Activated T-cell treated with anti-CD3 and anti-CD28 coated beads for 4 hours (primary cell): ENCODE measurements at places on chromosomes 5 and 9.

GRCh38 chr5:16809010-16809394, 127.1 kb downstream of the MYO10 start:
- no peak for DNase-seq

GRCh38 chr9:113579283-113580040, 115.9 kb downstream of the RGS3 start:
- DNase-seq, result no peak

DNA sequence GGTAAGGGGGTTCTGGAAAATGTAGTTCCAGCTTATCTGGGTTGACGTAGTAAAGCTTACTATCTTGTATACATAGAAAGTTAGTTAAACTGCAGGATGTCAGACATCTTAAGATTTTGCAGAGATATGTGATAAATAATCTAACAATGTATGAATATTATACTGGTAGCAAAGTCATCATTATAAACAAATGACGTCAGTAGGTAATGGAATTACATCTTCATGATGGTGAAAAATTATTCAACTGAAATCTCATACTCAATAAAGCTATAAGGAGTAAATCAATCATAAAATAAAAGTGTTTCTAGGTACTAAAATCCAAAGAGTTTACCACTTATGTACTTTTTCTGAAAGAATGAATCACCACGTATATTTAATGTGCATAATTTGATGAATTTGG, 217.3 kb upstream of the CDH10 start:
- no peak for DNase-seq

GRCh38 chr9:93582115-93582514, 5.7 kb downstream of the PHF2 start:
- no peak for DNase-seq

- peak; percentile 28 for DNase-seq
Observed at GRCh38 chr9:27333241-27334052, 36.5 kb upstream of the EQTN start.

DNA sequence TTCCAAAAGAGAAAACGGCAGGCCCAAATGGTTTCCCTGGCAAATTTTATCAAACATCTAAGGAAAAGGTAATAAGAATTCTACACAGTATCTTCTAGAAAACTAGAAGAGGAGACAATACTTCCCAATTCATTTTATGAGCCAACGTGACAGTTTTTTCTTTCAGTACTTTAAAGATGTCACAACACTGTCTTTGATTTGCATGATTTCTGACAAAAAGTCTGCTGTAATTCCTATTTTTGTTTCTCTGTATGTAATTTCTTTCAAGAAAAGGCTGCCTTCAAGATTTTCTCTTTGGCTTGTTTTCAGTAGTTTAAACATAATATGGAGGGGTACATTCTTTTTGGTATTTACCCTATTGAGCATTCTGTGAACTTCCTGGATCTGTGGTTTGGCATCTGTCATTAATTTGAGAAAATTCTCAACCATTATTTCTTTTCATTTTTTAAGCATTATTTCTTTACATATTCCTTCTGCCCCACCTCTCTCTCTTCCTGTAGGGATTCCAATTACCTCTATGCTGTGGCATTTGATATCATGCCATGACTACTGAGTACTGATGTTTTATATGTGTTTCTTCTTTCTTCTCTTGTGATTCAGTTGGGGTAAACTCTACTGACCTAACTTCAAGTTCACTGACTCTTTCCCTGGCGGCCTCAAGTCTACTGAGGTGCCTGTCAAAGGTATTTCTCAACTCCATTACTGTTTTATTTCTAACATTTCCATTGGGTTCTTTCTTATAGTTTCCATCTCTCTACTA, 32.2 kb downstream of the ANKS6 start:
- DNase-seq, result no peak

DNA sequence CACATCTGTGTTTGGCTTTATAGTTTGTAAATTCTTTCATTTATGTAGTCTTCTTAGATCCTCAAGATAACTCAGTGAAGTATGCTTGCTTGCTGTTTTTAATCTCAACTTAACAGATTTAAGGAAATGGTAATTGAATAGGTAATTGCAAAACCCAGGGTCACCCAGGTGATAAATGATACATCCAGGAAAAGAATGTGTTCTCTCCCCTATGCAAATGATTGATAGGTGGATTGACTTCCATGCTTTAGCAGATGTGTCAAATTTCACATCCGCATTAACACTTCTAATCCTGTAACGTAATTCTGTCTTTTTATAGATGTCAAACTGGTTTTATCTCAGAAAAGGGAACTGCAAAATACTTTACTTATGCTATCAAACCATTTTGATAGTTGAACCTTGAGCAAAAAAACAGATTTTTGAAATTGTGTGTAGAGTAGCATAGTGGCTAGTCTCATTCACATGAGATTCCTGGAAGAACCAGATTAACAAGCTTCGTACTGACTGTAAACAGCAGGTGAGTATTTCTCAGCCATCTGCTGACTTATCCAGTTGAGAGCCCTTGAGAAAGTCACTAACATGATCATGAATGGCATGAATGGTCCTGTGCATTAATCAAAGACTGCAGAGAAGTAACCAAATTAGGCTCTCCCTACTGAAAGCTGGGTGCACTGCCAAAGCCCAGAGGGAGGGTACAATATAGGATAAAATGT, 86.7 kb upstream of the PAM start:
- no peak for DNase-seq

DNA sequence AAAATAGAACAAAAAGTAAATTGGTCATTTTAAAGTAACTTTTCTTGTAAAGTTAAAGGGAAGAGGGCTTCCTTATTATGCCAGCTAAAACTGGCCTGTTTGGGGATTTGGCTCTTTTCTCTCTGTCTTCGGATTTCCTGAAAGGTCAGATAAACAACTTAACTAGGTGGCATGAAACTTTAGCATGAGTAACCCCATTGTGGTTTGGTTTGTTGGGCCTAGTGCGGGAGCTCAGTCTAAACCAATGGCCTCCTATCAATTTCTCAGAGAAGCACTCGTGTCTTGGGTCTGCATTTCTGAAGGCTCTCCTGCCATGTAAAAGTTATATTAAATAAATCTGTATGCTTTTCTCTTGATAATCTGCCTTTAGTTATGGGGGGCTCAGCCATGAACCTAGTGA, 48.5 kb upstream of the ANKH start:
- no peak for DNase-seq

GRCh38 chr5:61263561-61264272, 68.3 kb upstream of the ZSWIM6 start:
- DNase-seq, result no peak

- DNase-seq, result no peak
Observed at GRCh38 chr9:81384911-81385310, 304.4 kb downstream of the TLE1 start.

- DNase-seq, result no peak
Observed at GRCh38 chr9:125997196-125997823, 250.1 kb downstream of the PBX3 start.

DNA sequence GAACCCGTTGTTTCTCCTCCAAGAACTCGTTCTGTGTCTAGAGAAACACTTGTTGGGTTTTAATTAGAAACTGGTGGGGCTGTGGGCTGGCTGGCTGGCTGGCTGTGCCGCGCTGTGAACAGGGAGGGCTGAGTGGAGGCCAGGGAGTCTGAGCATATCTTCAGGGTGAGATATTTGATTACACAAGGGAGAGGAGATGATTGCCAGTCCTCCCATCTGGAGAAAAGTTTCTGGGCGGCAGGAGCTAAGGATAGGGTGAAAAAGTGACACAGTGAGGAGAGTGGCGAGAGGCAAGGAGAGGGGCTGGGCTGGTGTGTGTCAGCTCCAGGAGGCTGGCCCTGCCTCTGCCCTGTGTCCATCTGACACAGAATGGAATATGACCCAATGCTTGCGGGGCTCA, 63.0 kb downstream of the GDNF start:
- DNase-seq, result no peak

- no peak for DNase-seq
Observed at GRCh38 chr9:117412841-117413240, 2.0 kb downstream of the ASTN2 start.

DNA sequence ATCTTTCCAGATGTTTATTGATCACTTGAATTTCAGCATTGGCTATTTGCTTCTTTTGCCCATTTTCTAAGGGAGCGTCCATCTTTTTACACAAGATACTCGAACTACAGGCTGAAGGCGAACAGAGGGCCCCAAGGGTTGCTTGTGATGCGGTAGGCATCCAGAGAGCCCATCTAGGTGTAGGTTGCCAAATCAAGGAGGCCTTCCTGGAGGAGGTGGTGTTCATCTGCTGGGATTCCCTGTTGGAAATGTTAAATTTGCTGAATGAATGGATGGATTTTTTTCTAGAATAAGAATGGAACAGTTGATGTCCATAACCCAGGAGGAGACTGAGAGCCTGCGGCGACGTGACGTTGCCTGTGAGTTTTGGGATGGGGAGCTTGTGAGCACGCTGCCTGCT, 31.4 kb downstream of the LRSAM1 start:
- DNase-seq, result no peak

- DNase-seq, result no peak
Observed at GRCh38 chr5:33008751-33009418, 297.8 kb downstream of the NPR3 start.

GRCh38 chr9:114307899-114308267, 15.0 kb upstream of the ORM1 start:
- DNase-seq, result no peak

GRCh38 chr5:31854181-31855133, 215.5 kb downstream of the PDZD2 start:
- no peak for DNase-seq

DNA sequence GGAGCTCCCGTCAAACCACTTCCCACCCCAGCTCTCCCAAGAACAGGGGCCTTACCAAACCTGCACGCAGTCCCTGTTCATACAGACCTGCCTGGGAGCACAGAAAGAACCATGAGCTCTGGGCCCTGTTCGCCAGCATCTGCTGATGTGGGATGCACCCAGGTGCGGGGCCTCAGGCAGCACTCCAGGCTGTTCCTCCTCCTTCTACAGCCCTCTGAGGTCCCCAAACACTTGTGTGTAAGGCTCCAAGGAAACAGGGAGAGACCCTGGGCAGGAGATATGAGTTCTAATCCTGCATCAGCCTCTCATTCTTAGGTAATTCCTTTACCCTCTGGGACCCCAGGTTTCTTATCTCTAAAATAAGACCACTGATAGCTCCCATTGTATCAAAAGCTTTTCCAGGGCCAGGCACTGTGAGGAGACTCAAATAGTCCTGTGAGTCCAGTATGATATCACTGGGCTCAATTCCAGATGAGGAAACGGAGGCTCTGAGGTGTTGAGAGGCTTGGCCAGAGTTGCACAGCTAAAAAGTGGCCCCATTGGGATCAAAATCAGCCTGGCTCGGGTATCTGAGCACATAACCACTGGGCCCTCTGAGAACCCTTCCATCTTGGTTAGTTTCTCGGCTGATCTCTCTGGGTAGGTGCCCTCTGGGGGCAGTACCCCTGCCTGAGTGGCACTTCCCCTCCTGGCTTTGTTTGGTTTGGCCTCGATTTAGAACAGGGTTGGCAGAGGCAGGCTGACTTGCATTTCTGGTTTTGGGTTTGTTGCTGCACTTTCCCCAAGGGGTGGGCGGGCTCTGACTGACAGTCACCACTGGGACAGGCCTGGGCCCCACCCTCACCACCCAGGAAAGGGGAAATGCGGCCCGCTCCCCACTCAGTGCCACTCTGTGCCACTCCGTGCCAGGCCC, 116.8 kb downstream of the RGS3 start:
- DNase-seq, result peak; percentile 57

GRCh38 chr9:136847088-136847825, 2.0 kb upstream of the PHPT1 start:
- no peak for DNase-seq

GRCh38 chr5:81417052-81417451, 23.1 kb upstream of the ACOT12 start:
- DNase-seq, result no peak

DNA sequence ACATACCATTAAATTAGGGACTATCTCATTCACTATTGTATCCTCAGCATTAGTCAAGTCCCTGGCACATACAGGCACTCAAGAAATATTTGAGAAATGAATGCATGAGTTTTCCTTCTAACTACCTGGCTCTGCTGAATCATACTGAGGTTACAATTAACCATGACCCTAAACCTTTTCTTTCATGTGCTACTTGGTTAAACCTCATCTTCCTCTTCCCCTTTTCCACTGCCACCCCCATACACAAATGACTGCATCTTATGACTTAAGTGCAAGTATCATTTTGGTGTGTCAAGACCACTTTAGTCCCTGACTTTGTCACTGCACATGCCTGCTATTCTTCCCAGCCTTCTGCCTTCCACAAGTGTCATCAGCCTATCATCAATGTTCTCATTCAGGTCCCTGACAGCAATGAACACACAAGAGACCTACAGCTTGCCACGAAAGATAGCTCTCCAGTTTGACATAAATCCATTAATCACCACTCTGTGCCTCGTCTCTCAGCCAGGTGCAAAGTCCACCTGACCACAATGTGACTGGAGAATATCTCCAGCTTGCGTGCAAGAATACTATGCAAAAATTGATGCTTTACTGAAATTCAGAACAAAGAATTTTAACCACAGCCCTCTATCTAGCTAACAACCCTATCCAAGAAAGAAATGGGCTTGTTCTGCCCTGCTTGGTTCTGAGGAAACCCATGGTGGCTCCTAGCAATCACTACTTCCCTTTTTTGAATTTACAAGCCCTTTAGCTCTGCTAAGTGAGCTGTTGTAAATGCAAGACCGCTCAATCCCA, 74.5 kb downstream of the MAPKAP1 start:
- no peak for DNase-seq

GRCh38 chr9:109316207-109316640, 4.6 kb downstream of the EPB41L4B start:
- DNase-seq, result no peak

- no peak for DNase-seq
Observed at GRCh38 chr5:173420108-173420507, 91.9 kb upstream of the STC2 start.

DNA sequence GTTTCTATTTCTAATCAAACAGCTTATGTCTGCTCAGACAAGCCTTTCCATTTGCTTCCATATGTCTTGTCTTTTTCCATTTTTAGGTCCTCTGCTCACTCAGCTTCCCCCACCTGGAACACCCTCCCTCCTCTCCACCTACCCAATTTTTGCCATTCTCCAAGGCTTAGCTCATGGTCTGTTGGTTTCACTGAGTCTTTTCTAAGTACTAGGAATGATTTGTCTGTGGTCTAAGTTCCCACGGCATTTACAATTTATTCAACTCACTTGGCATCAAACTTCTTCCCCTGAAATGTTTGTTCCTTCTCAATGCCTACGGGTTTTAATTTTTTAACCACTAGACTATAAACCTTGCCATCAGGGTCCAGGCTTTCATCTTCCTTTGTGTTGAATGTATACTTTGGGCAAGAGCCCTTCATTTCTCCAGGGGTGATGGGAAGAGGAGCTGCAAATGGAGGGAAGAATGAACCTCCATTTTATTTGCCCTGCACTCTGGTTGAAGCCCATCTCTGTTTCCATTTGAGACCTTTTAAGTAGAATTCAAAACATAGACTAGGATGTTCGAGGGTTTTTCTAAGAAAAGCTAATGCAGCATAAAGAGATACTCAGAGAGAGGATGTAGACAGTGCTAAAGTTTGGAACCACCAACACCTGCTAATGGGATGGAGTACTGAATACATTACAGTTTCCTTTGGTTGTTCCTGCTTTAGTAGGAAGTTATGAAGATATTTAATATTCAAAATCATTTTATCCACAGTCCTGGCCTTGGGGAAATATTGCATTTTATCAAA, 104.0 kb downstream of the PTTG1 start:
- DNase-seq, result no peak
